Mucosa of descending colon (tissue), 3 donors: ENCODE measurements at places on chromosomes 12 and 14.
A peak's percentile ranks its signal among the peaks of the same experiment; 100 is the strongest.

GRCh38 chr12:53181935-53182334, 1.2 kb upstream of the CSAD start:
- no peak for DNase-seq

- DNase-seq: no peak
Observed at GRCh38 chr12:52542157-52542556, 10.8 kb downstream of the KRT71 start.

- no peak for DNase-seq
Observed at GRCh38 chr14:78637908-78638475, 467.8 kb downstream of the NRXN3 start.

GRCh38 chr12:92462527-92462926, 240.3 kb upstream of the PLEKHG7 start:
- DNase-seq: no peak

DNA sequence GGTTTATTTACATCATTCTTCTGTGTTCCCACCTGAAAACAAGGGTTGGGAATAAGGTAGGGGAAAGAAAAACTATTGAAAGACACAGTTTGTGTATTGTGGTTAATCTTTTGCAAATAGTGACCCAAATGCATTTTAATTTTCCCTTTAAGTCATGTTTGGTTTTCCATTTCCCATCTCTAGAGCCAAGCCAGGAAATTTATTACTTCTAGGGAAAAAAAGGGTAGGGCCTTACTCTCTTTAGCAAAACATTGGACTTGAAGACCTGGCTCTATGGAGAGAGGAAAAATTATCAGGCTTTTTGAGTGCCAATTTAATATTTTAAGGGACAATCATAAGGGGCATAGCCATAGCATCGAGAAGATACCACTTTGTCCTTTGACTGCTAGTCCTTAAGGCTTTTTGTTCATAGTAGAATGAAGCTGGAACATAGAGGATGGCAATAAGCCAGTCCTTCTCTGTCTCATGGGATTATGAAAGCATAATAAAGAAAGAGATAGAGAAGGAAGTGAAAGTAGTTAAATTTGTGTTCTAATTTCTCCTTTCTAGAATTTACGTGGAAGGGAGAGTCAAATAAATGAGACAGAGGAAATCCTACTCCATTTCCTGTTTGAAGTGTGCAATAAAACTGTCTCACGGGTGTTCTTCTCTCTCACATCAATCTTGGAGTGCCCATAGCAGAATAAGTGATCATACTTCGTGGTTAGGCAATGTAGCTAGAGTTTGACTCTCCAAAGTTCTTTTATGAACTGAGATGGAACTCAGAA, 50.9 kb upstream of the PPFIA2 start:
- no peak for DNase-seq

GRCh38 chr14:22865424-22866405, 5.8 kb upstream of the LRP10 start:
- peak; percentile 25 for DNase-seq

DNA sequence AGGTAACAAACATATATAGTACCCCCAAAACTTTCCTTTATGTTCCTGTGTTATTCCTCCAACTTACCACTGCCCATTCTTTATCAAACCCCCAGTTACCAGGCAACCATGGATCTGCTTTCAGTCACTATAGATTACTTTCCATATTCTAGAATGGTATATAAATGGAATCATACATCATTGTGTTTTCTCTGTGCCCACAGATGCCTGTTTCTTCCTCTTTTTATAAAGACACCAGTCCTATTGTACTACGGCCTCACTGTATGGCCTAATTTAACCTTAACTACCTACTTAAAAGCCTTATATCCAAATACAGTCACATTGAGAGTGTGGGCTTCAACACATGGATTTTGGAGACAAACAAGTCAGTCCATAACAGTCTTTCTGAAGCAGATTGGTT, 2.6 kb downstream of the TAS2R14 start:
- no peak for DNase-seq

DNA sequence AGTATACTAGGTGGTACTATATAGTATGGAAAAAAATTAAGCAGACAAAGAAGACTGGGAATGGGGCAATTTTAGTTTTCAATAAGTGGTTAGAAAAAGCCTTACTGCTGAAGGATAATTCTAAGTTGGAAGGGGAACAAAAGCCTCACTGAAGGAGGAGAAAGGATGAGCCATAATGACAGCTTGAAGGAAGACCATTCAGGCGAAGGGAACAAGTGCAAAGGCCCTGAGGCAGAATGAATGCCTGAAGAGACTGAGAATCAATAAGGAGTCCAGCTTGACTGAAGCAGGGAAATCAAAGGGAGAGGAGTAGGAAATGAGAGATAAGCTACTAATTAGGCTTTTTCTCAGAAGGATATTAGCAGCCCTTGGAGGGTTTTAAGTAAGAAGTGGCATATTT, 28.5 kb downstream of the PPP1R13B start:
- DNase-seq: no peak

GRCh38 chr12:11592484-11592883, 57.0 kb upstream of the ETV6 start:
- DNase-seq: no peak

GRCh38 chr12:15823360-15824128, 34.4 kb upstream of the EPS8 start:
- DNase-seq: no peak

- no peak for DNase-seq
Observed at GRCh38 chr12:58731096-58731495, 189.2 kb downstream of the LRIG3 start.

DNA sequence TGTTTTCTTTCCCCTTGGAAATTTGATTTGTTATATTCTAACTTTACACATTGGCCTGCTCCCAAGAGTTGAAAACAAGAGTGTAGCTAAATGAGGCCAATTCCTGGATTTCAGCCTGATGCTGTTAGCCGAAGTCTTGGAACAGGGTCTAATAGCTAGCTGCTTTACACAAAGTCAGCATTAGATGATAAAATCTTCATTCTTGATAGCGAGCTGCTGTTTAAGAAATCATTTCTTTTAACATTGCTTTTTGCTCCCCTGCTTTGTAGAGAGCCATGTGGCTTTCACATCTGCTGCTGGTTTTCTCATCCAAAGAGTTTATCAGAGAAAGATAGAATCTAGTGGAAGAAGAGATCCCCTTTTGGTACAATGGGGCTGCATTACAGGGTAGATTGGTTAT, 22.3 kb downstream of the FBXW8 start:
- DNase-seq: no peak

- DNase-seq: no peak
Observed at GRCh38 chr12:21828136-21828775, 53.8 kb upstream of the KCNJ8 start.

GRCh38 chr12:44379831-44380230, 496.3 kb downstream of the NELL2 start:
- no peak for DNase-seq

GRCh38 chr14:61646366-61647116, 48.8 kb upstream of the HIF1A start:
- no peak for DNase-seq

GRCh38 chr14:95185767-95186392, 28.6 kb upstream of the DICER1 start:
- DNase-seq: no peak

- no peak for DNase-seq
Observed at GRCh38 chr12:126936181-126936851, 1330.7 kb upstream of the TMEM132C start.

- DNase-seq: no peak
Observed at GRCh38 chr12:114013575-114014345, 47.6 kb upstream of the RBM19 start.

GRCh38 chr12:46523446-46523845, 150.9 kb upstream of the SLC38A2 start:
- DNase-seq: no peak

DNA sequence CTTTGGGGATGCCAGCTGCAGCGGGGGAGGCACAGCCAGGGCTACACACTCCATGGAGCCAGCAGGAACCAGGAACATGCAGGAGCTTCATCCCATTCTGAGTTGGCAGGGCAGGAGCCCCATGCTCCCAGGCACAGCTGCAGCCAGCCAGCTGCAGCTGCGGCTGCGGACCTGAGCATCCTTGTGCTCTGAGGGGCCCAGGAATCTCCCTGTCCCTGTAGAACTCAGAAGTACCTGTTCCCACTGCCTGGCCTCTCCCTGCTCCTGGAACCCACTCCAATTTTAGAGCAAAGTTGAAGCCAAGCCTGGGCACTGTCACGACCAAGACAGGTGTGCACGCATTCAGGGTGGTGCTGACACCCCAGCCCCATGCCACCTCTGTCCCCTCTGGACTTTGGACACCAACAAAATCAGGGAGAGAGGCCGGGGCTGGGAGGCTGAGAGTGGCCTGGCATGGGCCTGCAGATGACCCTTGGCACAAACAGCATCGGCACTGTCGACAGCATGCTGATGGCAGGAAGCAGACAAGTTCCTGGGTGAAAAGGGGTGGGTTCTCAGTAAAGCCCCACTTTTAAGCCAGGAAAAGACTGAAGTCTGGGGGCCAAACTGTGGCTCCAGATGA, 257.3 kb upstream of the LRFN5 start:
- DNase-seq: peak; percentile 7

GRCh38 chr14:104100171-104101085, 14.9 kb downstream of the ASPG start:
- DNase-seq: peak; percentile 52

GRCh38 chr14:76941946-76942805, 86.3 kb downstream of the IRF2BPL start:
- DNase-seq: no peak

GRCh38 chr12:49880756-49881414, 22.8 kb downstream of the FAIM2 start:
- DNase-seq: no peak

- DNase-seq: no peak
Observed at GRCh38 chr14:92830902-92831301, 36.8 kb downstream of the GOLGA5 start.
